Lung microvascular endothelial cell (primary cell): ENCODE measurements at places on chromosomes 7 and 10. TPM values are rescaled to one million over a fixed set of nuclear protein-coding genes. Genes with fewer than 3 reads are reported as not detected.

DNA sequence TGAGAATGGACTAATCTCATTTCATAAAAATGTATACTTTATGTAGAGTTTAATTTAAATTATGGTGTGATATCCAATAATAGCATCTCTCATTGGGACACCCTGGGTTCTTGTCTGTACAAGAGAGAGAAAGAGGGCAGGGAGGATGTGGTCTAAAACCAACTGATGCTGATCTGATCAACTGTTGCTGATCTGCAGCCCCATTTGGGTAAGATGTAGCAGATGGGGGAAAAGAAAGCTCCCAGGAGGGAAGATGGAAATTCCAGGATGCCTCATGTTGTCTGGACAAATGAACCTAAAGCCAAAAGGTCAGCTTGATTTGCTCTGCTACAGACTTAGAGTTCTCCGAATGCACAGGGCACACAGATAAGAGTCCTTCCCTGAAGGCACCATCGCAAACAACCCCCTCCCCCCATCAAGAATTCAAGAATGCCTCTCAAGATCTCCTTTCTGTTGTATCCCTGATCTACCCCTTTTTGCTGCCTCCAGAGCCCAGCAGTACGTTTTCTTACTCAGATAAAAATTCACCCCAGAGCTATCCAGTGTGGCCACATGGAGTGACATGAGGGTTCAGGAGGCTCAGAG, 171.4 kb upstream of the INHBA start:
- no peak for DNase-seq

- no peak for DNase-seq
Observed at GRCh38 chr7:158271646-158272045, 316.0 kb downstream of the PTPRN2 start.

The DNAJB9 gene
- 24.8 and 53.8 TPM in 2 replicates for total RNA-seq

GRCh38 chr7:44155191-44156185, 14.4 kb upstream of the MYL7 start:
- no peak for DNase-seq

- no peak for DNase-seq
Observed at GRCh38 chr7:114554781-114555537, 140.3 kb downstream of the FOXP2 start.

The MRLN gene
- total RNA-seq = not detected in 2 replicates

The DOCK4 gene
- 57.1 and 58.6 TPM in 2 replicates for total RNA-seq

DNA sequence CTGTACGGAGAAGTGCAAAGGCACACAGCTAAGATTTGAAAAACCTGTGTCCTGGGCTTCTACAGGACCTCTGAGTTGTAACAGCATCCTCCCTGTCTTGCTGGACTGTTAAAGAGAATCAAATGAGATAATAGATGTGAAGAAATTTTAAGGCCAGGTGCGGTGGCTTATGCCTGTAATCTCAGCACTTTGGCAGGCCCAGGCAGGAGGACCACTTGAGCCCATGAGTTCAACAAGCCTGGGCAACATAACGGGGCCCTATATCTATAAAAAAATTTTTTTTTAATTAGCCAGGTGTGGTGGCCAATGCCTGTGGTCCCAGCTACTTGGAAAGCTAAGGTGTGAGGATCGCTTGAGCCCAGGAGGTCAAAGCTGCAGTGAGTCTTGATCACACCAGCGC, 2.9 kb upstream of the ARHGAP21 start:
- DNase-seq = no peak

DNA sequence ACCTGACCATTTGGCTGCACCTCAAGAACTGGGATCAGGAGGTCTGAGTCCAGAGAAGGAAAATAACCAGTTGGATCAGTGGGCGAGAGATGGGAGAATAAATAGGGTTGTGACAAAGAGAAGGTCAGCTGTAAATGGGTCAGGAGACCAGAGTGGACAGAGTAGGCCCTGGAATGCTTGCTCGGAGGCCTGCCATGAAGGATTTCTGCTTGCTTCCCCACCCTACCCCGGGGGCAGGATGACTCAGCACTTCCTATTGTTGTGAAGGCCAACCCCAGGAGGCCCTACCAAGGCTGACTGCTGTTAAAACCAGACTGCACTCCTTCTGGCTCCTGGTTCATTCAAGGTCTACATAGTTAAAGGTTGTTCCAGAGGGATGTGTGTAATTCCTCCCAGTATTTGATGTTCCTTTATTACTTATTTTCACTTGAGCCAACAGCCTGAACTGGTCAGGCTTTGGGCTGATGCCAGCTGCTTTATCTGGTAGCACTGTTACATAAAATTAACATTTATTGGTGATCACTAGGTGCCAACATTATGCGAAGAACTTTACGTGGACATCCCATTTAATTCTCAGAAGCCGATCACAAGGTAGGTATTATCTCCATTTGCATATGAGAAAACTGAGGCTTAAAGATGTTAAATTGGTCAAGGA, 27.3 kb upstream of the IFRD1 start:
- DNase-seq = peak; percentile 93

DNA sequence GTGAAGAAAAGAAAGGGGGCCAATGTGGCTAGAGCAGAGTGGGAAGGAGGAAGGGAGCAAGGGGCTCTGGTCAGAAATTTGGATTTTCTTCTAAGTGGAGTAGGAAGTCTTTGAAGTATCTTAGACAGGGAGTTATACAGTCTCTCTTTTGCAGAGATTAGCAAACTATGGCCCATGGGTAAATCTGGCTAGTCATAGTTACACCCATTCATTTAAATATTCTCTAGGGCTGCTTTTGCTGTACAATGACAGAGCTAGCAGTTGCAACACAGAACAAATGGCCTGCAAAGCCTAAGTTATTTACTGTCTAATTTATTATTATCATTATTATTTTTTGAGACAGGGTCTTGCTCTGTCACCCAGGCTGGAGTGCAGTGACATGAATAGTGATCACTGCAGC, 10.5 kb upstream of the LAMB4 start:
- no peak for DNase-seq

The SEMA3D gene
- total RNA-seq = 7.0 and 18.8 TPM in 2 replicates

The ASB10 gene
- not detected in 2 replicates for total RNA-seq

DNA sequence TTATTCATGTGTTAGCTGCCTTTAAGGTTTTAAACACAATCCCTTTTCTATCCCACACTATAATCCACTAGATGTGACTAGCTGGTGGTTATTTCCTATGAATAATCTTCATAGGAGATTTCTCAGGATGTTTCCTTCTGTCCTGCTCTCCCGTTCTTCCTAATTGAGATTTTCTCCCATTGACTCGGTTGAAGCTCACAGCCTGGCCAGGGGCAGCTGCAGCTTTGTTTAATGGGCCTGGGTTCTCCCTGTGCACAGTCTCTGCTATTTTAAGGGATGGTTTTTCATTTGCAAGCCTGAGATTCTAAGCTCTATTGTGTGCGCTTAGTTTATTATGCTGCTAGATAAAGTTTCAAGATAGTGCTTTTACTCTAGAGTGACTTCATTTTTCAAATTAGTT, 283.4 kb upstream of the AOAH start:
- no peak for DNase-seq
